Stimulated activated naive CD8-positive, alpha-beta T cell treated with anti-CD3 and anti-CD28 coated beads, Interleukin-15, Interleukin-2, amounts not matched to agents 100 U/mL and 50 U/mL, for 24 hours (primary cell): ENCODE measurements at places on chromosomes 2 and 18.

GRCh38 chr18:59051470-59052165 lies 88.1 kb upstream of the SEC11C start:
- DNase-seq: no peak

GRCh38 chr2:28631514-28632206 lies 120.0 kb upstream of the PPP1CB start:
- DNase-seq: no peak

DNA sequence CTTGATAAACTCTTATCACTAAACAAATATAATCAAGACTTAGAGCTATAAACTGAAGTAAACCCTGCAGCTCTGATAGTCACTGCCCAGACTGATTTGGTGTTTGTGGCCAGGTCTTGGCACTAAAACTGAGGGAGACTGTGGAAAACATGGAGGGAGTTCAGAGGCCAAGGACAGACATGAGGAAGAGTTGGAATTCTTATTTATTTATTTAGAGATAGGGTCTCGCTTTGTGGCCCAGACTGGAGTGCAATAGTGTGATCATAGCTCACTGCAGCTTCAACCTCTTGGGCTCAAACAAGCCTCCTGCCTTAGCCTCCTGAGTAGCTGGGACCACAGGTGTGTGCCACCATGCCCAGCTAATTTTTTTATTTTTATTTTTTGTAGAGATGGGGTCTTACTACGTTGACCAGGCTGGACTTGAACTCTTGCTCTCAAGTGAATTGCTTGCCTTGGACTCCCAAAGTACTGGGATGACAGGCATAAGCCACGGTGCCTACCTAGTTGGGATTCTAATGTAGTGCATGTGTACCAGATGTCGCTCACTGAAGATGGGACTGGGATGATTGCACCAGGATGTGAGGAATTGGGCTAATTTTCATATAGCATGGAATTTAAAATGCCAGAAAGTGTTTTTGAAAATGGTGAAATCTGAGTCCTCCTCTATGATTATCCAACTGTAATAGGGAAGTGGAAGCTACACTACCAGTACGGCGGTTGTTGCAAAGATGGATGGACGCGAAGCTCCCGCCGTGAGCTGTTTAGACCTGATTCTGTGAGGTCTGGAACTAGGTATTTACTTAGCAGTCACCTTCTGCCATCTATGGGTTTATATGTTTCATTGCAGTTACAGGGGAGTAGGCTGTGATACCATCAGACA lies 52.7 kb upstream of the CTLA4 start:
- DNase-seq: peak; percentile 52

- DNase-seq: no peak
Observed at GRCh38 chr2:223316342-223316741, 264.4 kb downstream of the KCNE4 start.

DNA sequence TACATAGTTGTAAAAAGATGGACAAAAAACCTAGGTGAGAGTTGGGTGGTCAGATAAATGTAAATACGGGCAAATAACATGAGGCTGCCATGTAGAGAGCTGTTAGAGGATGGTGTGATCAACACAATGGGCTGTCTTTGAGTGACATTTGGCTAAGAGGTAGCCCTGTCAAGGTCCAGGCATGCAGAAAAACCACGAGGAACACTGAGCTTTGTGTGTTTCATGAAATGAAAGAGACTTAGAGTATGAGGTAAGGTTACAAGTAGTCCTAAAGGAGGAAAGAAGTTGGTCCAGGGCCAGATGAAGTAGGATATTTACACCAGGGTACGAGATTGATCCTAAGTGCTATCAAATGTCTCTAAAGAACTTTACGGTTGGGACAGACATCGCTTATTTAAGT lies 160.9 kb downstream of the RDH14 start:
- DNase-seq: no peak

GRCh38 chr2:149658553-149658952 lies 71.0 kb upstream of the MMADHC start:
- DNase-seq: no peak

DNA sequence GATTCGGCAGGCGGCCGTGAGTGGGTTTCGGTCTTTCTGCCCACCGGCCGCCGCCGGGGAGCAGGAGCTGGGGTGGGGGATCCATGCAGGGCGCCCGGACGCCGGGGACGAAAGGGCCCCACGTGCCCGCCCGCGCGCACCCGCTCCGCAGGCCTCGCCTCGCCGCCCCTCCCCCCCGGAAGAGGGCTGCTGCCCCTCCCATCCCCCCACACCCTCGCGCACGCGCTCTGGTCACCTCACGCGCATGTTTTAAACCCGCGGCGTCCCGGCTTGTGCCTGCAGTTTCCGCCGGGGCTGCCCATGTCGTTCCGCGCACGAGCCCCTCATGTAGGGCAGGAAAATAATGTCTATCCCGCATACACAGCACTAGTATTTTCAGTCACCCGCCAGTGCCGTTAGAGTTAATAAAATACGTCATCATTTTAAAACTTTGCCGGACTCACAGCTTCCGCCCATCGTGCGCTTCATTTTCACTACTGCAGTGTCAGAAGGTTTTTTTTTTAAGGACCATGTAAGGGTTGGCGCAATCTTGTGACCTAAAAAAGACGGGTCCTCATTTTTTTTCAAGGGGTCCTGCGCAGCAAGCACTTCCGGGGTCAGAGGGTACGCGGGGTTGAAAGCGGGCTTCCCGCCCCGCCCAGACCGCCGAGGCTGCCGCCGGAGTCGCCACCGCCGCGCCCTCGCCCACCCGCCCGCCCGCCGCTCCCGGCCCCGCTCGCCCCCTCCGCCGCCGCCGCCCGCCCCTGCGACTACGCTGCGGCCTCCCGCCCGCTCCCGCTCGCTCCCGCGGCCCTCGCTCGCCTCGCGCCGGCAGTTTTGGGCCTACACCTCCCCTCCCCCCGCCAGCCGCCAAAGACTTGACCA lies at the start of gene PCBP1:
Gene PCBP1, plus strand, starts transcription at position 640 of the 864 bp plus-strand sequence. CDS start 267 bp downstream, outside the sequence.
- peak; percentile 99 for DNase-seq

- DNase-seq: no peak
Observed at GRCh38 chr2:4895371-4895770, 796.8 kb upstream of the SOX11 start.

GRCh38 chr2:36544638-36545338 lies 53.2 kb downstream of the FEZ2 start:
- DNase-seq: no peak
